Mammary epithelial cell (primary cell): ENCODE measurements at places on chromosomes 16 and 17. TPM values are rescaled to one million over a fixed set of nuclear protein-coding genes. Genes with fewer than 3 reads are reported as not detected.

ZNF287 gene
- 4.4 TPM for polyA plus RNA-seq

CLEC10A gene
- polyA plus RNA-seq, result not detected

UNC45B gene
- polyA plus RNA-seq, result 0.06 TPM

AURKB gene
- polyA plus RNA-seq, result 62.1 TPM

NPIPB12 gene
- 8.9 TPM for polyA plus RNA-seq

PRAC2 gene
- not detected for polyA plus RNA-seq

RBFOX1 gene
- not detected for polyA plus RNA-seq

STX1B gene
- 0.80 TPM for polyA plus RNA-seq

HEATR9 gene
- not detected for polyA plus RNA-seq

HSBP1 gene
- polyA plus RNA-seq, result 82.3 TPM

WNT3 gene
- polyA plus RNA-seq, result 1.5 TPM

PTX4 gene
- polyA plus RNA-seq, result not detected

SPIRE2 gene
- 2.2 TPM for polyA plus RNA-seq

ARL5C gene
- not detected for polyA plus RNA-seq

PLA2G10 gene
- polyA plus RNA-seq, result 0.24 TPM

SMIM5 gene
- polyA plus RNA-seq, result 0.03 TPM

UNK gene
- 10.3 TPM for polyA plus RNA-seq

NUPR1 gene
- 56.1 TPM for polyA plus RNA-seq

ADAMTS18 gene
- polyA plus RNA-seq, result not detected

CCL4 gene
- polyA plus RNA-seq, result not detected

SARM1 gene
- 0.97 TPM for polyA plus RNA-seq

GINS2 gene
- polyA plus RNA-seq, result 23.2 TPM

CIAO2B gene
- 186 TPM for polyA plus RNA-seq

CFAP52 gene
- not detected for polyA plus RNA-seq

OR3A3 gene
- polyA plus RNA-seq, result not detected

SBK1 gene
- polyA plus RNA-seq, result 0.08 TPM

MILR1 gene
- 2.5 TPM for polyA plus RNA-seq

IRX5 gene
- polyA plus RNA-seq, result 5.7 TPM

TP53TG3C gene
- polyA plus RNA-seq, result not detected

DHRS11 gene
- polyA plus RNA-seq, result 14.1 TPM

TNRC6C gene
- 1.3 TPM for polyA plus RNA-seq

CCL8 gene
- not detected for polyA plus RNA-seq

PITPNM3 gene
- 8.2 TPM for polyA plus RNA-seq

IGSF6 gene
- not detected for polyA plus RNA-seq

ZNF48 gene
- polyA plus RNA-seq, result 4.7 TPM
